NCI-H774 (cell line): ENCODE measurements at places on chromosomes 6 and 20.
A peak's percentile ranks its signal among the peaks of the same experiment; 100 is the strongest.

- no peak for DNase-seq
Measured at GRCh38 chr6:150209415-150209814, 66.6 kb downstream of the PPP1R14C start.

GRCh38 chr6:105606831-105607463, 204.1 kb upstream of the PREP start:
- DNase-seq = no peak

DNA sequence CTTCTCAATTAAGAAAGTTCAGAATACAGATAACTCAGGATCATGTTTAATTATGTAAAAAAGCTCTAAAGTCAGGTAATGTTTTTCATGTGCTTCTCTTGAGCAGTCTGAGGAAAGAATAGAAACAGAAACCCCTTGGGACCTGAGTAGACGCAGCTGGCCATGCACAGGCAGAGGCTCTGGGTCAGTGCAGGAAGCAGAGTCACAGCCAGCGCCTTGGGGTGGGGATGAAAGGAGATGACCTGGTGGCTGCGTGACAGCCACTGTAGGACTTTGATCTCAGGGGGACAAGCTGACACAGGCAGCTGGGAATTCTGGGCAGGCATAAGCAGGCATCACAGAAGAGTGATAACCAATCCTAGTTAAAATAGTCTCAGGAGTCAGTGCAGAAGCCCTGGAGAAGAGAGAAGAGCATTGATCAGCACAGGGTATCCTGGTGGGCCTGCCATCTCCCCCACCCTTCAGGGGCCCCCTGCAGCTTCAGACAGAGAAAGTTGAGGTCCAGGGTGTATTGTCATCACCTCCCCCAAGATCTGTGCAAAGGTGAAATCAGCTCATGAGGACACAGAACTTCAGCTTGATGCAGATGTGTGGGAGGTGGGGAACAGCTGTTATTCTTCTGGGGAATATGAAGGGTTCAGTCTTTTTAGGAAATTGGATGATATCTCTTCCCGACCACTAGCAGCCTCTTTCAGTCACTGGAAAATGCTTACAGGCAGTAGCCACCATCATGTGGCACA, 6.4 kb downstream of the HLA-DQB1 start:
- no peak for DNase-seq

GRCh38 chr6:121816906-121817540, 381.6 kb downstream of the GJA1 start:
- no peak for DNase-seq

DNA sequence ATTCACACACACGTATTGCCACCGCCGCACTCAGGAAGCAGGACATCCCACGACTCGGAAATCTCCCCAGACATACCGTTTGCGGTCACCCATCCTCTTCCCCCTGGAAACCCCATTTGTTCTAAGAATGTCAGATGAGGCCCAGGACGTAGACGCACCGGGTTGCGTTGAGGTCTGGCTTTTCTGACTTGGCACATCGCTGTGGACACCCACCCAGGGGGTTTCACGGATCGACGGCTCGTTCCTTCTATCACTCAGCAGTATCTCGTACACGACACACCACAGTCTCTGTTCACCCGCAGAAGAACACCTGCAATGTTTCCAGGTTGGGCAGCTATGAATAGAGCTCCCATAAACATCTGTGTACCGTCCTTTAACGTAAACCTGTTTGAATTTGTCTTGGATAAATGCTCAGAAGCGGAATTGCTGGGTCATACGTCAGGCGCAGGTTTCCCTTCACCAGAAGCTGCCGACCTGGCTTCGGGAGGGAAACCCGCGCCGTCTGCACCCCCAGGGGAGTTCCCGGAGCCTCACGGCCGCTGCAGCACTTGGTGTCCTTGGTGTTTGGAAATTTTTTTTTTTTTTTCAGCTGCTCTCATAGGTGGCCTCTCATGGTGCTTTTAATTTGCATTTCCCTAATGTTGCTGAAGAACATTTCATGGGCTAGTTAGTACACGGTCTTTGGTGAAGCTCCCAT, 9.3 kb upstream of the EEF1A2 start:
- no peak for DNase-seq

- no peak for DNase-seq
Measured at GRCh38 chr6:109291902-109292301, 90.4 kb downstream of the CD164 start.

DNA sequence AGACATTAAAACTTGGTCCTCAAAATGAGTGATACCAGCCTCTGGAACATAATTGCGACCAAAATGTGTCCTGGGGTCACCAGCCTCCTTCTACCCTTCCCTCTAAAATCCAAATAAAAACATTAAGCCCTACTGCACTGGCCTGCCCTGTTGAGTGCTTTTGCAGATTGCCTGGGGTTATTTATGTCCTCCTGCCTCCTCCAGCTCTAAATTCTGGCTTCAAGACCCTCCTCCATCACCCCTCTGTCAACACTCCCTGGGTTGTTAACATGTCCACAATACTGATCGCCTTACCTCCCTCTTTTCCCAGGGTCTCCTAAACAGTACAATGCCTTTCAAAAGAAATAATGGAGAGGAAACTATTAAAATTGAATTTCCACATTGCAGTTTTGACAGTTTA, 327.5 kb downstream of the NRN1 start:
- no peak for DNase-seq

- peak; percentile 70 for DNase-seq
Measured at GRCh38 chr6:106963544-106963943, 11.0 kb downstream of the CD24 start.

DNA sequence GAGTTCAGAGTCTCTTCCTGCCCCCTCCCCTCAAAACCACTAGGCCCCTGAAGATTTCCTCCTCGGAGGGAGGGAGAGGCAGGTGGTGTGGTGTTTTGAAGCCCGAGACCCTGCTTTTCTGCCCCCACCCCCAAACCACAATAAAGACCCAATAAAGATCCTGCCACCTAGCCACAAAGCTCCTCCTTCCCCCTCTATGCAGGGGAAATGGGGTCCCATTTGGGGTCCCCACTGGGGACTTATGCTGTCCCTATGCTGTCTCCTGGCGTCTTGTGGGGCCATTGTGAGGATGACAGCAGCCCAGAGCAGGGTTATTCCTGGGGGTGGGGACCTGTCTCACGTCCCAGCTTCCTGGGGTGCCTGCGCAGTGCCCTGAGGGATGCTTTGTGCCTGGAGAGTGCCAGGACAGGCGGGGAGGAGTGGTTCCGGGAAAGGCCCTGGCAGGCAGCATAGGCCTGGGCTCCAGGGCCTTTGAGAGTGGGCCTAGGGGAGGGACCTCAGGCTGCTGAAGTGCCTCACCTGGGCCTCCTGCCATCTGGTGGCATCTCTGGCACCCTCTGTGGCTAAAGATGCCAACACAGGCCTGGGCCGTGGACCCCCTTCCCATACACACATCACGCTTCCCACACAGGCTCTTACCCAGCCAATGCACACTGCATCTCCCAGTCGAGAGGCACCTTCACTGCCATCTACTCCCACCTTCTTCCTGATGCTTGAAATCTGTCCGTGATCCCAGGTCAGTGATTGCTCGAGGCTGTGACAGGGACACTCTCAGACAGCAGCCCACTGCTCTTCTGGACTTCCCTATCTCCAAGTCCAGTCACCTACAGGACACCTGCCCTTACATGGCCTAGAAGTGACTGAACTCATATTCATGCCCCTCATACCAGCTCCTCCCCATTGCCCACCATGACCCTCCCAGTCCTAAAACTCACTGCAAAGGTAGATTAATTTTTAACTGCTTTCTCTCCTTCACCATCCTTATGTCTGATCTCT, 7.9 kb upstream of the ARMC12 start:
- DNase-seq = no peak

DNA sequence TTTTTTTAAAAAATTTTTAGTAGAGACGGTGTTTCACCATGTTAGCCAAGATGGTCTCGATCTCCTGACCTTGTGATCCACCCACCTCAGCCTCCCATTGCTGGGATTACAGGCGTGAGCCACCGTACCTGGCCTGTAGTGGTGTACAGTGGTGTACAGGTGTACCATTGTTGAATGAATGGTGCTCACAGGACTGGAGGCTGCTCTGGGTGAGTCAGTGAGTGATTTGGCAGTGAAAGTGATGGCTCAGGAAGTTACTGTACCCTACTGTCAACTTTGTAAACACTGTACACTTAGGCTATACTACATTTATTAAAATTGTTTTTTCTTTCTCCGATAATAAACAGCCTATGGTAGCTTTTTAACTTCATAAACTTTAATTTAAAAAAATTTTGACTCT, 122.8 kb upstream of the EEF1E1 start:
- DNase-seq = no peak

DNA sequence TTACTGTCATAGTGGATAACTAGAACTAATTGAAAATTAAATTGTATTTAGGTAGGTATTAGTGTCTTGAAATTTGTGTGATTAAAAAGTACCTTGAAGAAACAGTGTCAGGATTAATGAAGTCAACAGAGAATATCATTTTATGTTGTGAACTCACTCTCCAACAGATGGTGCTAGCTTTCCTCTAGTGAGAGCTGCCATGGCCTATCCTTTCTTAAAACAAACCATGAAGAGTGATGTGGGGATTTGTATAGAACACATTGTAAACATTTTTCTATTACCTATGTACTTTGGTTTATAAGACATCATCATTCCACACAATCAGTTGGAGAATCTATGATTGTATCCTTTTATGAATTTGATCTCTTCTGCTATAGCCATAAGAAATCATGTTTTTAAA, 4.8 kb upstream of the SRSF12 start:
- DNase-seq = peak; percentile 28

- DNase-seq = peak; percentile 73
Measured at GRCh38 chr20:63863798-63864544, 1.1 kb upstream of the TPD52L2 start.

DNA sequence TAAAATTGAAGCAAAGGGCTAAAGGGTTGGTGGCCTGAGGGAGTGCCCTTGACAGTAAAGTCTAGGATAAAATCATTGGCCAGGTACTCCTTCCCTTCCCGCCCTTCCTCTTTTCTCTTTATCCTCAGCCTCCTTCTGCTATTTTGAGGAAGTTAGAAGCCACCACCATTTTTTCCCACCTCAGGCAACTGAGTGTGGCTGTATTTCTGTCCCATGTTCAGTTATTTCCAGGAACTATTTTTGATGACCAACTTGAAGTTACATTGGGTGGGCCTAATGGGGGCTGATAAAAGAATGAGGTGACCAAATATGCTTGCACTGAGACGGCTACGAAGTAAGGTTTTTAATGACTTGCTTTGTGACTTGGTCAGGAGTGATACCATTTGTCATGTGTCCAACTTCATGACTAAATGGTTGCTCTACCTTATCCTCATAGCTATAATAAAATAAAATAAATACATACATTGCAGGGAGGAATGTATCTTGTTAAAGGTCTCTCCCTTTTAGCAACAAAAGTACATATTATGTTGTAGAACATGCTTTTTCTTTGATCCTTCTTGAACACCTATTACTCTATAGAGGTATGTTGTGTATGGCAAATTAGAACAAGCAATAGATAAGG, 12.0 kb downstream of the PTPN1 start:
- DNase-seq = no peak

GRCh38 chr6:30800871-30801270, 56.5 kb upstream of the IER3 start:
- no peak for DNase-seq

- no peak for DNase-seq
Measured at GRCh38 chr6:86686496-86686895, 250.8 kb upstream of the HTR1E start.

DNA sequence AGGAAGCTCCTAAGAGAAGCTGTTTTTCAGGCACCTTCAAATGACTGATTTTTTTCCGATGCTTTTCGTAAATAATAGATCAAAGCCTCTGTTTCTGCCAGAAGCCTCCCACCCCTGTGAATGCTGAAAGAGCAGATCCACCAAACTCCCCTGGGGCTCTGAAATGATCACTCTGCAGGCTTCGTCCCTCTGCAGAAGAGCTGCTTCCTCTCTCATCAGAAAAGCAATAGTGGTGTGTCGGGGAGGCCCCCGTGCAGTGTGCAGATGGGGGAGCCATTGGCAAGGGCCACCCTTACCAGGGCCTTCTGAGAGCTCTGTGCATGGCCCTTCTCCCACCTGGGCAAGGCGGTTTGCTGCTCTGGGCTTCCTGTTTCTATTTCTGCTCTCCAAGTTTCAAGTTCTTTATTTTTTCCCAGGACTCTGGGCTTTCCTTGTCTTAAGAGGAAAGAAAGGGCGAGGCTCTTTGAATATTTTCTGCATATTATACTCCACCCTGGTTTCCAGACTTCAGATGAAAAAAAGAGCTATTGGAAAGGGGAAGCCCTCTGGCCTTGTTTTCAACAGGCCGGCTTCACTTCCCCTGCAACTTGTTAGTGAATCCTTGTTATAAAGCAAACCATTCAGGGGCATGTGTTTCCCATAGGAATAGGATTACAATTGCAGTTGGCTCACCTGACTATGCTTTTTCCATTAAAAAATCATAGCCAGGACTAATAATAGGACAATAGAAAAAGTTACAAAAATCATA, 155.2 kb downstream of the TTLL2 start:
- no peak for DNase-seq
